ENCODE measurements at places on chromosomes 16 and 17. TPM values are rescaled to one million over a fixed set of nuclear protein-coding genes. Genes with fewer than 3 reads are reported as not detected.

- no peaks in the 10 kb centered on the region for H3K27me3 ChIP-seq
- H3K36me3 ChIP-seq = no peaks in the 10 kb centered on the region
- DNase-seq = peak; percentile 1
- H3K4me3 ChIP-seq = peak overlapping the region; percentile 85
- H3K4me1 ChIP-seq = peaks cover 82% of the 10 kb centered on the region
Observed at GRCh38 chr17:42016411-42016831, 818 bp downstream of the DNAJC7 start.

- DNase-seq = no peak
- H3K27me3 ChIP-seq = no peaks in the 10 kb centered on the region
- no peak overlapping the region for H3K27ac ChIP-seq
- H3K4me3 ChIP-seq = no peak overlapping the region
- H3K36me3 ChIP-seq = no peaks in the 10 kb centered on the region
Observed at GRCh38 chr17:15412606-15413005, 54.8 kb downstream of the CDRT4 start.

GRCh38 chr16:11560701-11561453 is 25.8 kb downstream of the LITAF start:
- peaks cover 7% of the 10 kb centered on the region for H3K36me3 ChIP-seq
- no peaks in the 10 kb centered on the region for H3K27me3 ChIP-seq
- peak overlapping the region; percentile 37 for H3K4me3 ChIP-seq

- no peak overlapping the region for H3K4me3 ChIP-seq
- no peaks in the 10 kb centered on the region for H3K27me3 ChIP-seq
- H3K36me3 ChIP-seq = peaks cover 4% of the 10 kb centered on the region
- peaks cover 39% of the 10 kb centered on the region for H3K4me1 ChIP-seq
- no peak overlapping the region for H3K27ac ChIP-seq
Observed at GRCh38 chr16:16028311-16028999, 79.0 kb downstream of the ABCC1 start.

GRCh38 chr16:57999366-57999970 is 1.0 kb downstream of the ZNF319 start:
- DNase-seq = peak; percentile 53
- peak overlapping the region; percentile 75 for H3K27ac ChIP-seq
- H3K36me3 ChIP-seq = peaks cover 19% of the 10 kb centered on the region
- no peaks in the 10 kb centered on the region for H3K27me3 ChIP-seq
- H3K4me1 ChIP-seq = peaks cover 62% of the 10 kb centered on the region
- peak overlapping the region; percentile 65 for H3K4me3 ChIP-seq

GRCh38 chr16:84471316-84471715 is 33.1 kb downstream of the MEAK7 start:
- no peaks in the 10 kb centered on the region for H3K36me3 ChIP-seq
- no peak overlapping the region for H3K4me3 ChIP-seq
- DNase-seq = no peak

The CCL16 gene
- total RNA-seq = not detected

DNA sequence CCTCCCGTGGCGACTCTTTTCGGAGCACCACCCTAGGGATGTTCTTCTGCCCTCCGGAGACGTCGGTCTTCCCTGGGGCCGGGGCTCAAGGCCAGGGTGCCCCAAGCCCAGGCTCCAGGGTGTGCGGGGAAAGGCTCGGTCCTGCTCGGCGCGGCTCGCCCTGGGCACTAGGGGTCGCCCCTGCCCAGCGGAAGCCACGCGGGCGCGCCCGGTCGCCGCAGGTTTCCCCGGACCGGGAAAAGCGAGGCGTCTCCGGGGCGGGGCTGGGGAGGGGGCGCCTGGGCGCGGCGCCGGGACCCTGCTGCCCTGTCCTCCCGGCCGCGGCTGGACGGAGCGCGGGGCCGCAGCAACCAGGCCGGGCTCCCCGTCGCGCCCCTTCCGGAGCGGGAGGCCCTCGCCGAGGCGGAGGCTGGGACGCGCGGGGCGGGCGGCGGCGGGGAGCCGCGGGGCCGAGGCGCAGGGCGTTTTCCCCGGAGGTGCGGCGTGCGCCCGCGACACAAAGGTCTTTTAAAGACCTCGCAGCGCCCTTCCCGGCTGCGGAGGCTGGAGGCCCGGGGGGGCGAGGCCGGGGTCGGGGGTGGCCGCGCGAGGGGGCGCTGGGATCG is 76.4 kb downstream of the MRC2 start:
- no peaks in the 10 kb centered on the region for H3K27me3 ChIP-seq
- peak; percentile 82 for DNase-seq
- no peaks in the 10 kb centered on the region for H3K36me3 ChIP-seq
- no peak overlapping the region for H3K27ac ChIP-seq

The FA2H gene
- not detected for total RNA-seq

DNA sequence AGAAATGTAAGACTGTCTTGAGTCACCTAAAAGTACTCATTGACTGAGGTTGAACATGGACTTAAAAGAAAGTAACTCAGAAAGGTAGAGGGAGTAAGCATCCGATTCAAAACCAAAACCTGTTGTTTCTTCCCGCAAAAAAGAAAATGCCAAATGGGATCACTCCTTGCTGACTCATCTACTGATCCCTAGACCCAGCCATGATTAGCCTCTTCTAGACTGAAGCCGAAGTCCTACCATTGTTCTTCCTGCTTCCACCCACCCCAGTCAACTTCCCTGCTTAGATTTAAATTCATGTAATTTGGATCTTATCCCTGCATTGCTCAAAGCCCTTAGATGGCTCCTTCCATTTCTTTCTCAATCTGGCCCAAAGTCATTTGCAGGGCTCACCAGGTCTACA is 760.5 kb upstream of the SOX9 start:
- H3K4me3 ChIP-seq = no peak overlapping the region
- H3K36me3 ChIP-seq = no peaks in the 10 kb centered on the region
- no peaks in the 10 kb centered on the region for H3K27me3 ChIP-seq

The CES5A gene
- total RNA-seq = not detected
